AG08396 (cell line): ENCODE measurements at places on chromosomes 11 and 22.

GRCh38 chr11:123429913-123430720, at the start of gene GRAMD1B:
TSS of gene GRAMD1B (plus strand) at chr11:123430269. CDS start at chr11:123430793, 524 bp downstream.
- peak; percentile 75 for DNase-seq

GRCh38 chr22:44846726-44847275, 94.4 kb downstream of the ARHGAP8 start:
- no peak for DNase-seq

DNA sequence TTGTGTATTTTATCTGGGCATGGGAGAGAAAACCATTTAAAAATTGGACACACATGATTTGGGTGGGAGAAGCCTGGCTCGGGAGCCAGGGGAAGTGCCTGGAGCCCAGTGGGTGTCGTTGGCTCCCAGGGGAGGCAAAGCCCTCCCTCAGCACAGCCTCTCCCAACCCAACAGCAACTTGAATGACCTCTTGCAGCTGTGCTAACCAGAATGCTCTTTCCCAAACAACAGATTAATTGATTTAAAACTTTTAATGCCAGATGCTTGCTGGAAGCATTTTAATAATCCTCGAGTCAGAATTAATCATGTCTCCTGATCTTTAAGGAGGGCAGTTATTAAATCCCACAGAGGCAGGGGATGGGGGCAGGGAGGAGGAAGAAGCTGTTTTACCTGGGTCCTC, 401.6 kb downstream of the BUD13 start:
- no peak for DNase-seq

- no peak for DNase-seq
These were observed 380.6 kb downstream of the CADM1 start for GRCh38 chr11:115123641-115124040.

DNA sequence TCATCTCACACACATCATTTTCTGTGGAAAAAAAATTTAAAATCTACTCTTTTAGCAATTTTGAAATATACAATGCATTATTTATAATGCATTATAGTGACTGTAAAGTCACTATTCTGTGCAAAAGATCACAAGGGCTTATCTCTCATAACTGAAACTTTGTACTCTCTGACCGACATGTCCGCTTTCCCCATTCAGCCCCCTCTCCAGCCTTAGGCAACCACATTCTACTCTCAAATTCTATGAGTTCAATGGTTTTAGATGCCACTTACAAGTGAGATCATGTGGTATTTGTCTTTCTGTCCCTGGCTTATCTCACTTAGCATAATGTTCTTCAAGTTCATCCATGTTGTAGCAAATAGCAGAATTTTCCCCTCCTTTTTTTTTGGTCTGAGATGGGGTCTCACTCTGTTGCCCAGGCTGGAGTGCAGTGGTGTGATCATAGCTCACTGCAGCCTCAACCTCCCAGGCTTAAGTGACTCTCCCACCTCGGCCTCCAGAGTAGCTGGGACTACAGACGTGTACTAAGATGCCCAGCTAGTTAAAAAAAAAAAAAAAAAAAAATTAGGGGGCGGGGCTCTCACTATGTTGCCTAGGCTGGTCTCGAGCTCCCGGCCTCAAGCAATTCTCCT, 44.5 kb downstream of the SYN3 start:
- no peak for DNase-seq

GRCh38 chr22:24355574-24355973, 71.8 kb upstream of the ADORA2A start:
- no peak for DNase-seq

DNA sequence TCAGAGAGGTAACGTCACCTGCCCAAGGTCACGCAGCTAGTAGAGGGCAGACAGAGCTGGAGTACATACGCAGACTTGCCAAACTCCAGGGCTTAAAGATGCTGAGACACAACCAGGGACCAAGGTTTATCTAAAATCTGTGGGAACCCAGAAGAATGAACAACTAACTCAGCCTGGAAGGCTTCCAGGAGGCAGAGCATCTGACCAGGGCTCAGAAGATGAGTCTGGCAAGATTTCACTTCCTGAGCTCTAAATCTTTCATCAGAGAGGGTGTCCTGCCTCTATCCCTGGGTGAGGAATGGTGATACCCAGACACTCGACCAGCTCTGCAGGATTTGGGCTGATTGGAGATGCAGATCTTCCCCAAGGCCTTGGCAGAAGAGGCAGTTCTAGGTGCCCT, 9.1 kb downstream of the GAL3ST1 start:
- no peak for DNase-seq

DNA sequence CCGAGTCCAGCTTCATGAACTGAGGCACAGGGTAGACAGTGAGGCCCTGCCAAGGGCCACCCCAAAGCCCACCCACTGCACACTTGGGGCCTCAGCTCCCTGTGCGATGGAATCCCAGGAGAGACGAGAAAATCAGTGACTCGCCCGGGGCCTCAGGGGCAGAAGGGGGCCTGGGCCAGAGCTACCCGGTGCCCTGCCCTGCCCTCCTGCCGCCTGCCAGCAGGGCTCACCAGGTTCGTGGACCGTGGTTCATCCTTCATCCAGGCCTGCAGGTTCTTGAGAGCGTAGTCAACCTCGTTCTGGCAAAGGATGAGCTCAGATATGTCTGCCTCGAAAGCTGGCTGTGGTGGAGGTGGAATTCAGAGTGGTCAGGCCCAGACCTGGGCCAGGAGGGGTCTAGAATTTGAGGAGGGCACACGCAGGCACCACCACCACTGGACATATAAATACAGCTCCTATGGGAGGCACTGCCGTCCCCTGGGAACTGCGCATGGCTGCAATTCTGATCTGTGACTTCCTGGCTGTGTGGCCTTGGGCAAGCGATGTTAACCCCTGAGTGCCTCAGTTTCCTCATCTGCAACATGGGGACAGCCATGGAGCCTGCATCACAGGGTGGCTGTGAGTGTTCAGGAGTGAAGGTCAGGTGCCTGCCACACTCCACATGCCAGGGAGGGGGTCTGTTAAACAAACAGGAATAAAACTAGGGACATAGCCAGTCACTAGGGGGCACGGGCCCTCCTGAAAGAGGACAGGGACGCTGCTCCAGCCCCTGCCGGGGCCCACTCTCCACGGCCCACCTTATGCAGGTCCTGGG, 7.5 kb downstream of the ALDH3B2 start:
- DNase-seq = peak; percentile 13

- DNase-seq = no peak
These were observed 37.9 kb upstream of the TTC12 start for GRCh38 chr11:113276466-113276865.

DNA sequence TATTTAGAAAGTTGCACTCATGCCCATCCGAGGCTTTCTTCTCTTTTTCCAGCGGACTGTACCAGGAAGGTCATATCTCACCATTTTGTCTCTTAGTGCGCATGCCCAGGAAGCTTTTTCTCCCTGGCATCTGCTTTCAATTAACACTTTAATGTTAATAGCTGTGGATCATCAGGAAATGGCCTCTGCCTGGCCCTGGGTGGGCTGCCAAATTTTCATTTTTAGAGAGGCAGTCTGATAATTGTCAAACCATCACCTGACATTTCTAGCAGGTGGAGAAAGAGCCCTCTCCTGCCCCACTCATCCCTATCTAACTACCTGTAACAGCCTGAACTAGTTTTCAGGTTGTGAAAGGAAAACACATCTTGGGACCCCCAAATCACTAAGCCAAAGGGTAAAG, 257.4 kb upstream of the LRRC4C start:
- no peak for DNase-seq

DNA sequence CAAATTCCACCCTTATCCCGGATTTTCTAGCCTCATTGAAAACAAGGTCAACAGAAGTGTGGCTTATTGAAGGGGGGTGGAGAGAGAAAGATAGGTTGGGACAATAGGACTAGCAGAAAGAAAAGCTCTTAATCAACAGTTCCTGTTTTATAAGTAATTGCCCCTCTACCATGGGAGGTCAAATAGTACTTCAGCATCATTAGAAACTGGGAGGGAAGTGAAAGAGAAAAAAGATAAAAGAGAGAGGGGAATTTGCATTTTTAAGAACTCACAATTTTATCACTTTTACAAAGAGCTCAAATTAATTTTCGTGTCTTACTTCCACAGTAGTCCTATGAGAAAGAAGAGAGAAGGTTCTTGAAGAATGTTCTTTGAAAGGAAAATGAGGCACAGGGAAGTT, 89.2 kb downstream of the AMOTL1 start:
- no peak for DNase-seq

GRCh38 chr11:20213790-20214189, 53.5 kb upstream of the DBX1 start:
- no peak for DNase-seq

- DNase-seq = no peak
These were observed 122.9 kb upstream of the ARHGAP20 start for GRCh38 chr11:110835106-110835505.

GRCh38 chr11:26987731-26988130, 6.2 kb upstream of the FIBIN start:
- no peak for DNase-seq

DNA sequence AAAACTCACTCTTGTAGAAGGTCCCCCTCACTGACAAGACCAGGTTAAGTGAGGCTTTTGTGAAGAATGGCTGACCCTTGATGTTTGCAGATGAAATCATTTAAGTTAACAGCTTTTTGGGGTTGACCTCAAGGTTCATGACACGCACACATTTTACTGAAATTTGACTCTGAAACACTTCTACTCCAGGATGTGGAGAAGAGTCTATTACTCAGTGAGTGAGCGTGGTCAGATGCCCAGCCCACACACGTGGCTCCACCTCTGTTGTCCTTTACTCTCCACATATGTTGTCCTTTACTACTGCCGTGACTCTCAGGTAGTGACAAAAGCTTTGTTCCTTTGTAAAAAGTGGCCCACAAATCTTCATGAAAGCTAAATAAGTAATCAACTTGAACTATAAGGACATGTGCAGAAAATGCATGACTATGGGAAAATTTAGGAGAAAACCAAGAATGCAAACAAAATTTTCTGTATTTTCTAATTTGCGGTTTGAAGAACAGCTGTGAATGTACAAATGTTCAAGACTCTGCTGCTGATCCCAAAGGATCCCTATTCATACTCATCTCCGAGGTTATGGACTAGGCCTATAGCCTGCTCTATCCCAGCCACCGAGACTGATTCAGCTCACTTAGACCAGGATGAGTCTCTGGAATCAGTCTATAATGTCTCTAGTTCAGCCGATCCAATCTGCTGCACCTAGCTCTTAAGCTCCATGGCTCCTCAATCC, 22.4 kb downstream of the XRRA1 start:
- peak; percentile 14 for DNase-seq

DNA sequence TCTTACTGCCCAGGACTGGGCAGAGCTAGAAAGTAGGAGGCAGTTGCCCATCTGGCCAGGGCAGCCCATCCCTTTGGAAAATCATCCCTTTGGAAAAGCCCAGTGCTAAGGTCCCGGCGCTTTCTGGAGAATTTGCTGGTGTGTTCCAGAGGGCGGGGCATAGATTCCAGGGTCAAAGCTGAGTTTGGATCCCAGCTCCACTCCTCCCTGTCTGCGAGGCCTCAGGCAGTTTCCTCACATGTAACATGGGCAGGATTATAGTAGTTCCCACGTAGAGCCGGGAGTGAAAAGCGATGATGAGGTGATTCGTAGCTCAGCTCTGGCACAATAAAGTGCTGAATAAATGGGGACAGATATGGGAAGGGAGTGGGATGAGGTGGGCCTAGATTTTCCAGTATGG, 31.4 kb upstream of the LRRC10B start:
- DNase-seq = no peak

- DNase-seq = no peak
These were observed 43.3 kb upstream of the MMP7 start for GRCh38 chr11:102573851-102574250.

GRCh38 chr22:22952531-22953280, 65.1 kb downstream of the IGLL5 start:
- no peak for DNase-seq

GRCh38 chr11:97979741-97980140, 1041.0 kb upstream of the CNTN5 start:
- DNase-seq = no peak

DNA sequence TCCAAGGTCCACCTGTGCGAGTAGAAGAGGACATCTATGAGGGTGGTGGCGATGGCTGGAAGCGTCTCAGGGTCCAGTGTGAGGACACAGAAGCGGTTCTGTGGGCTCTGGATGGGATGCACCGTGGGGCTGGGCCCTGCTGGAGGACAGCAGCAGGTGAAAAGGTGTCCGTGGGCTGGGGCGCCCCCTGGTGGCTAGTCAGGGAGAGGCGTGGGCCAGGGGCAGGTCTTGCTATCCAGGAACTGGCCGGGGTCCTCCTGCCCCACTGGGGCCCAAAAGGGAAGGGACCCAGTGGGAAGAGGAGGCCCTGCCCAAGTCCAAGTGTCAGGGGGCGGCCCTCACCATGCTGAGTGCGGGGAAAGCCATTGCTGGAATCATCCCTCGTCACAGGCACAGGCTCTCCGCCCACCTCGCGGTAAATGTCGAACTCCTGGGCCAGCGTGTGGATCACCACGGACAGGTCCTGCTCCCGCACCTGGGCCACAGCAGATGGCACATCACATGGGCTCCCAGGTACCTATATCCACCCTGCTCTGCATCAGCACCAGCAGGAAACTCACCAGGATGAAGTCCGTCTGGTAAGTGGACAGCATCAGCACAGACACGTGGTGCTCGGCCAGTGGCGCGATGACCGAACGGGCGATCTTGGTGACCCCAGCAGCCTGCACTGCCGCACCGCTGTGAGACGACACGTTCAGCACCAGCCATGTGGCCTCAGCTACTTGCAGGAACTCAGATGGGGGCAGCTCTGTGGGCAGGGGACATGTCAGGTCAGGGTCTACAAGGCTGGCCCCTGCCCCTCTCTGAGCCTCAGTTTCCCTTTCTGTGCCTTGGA, 2.3 kb downstream of the CASTOR1 start:
- DNase-seq = peak; percentile 60

DNA sequence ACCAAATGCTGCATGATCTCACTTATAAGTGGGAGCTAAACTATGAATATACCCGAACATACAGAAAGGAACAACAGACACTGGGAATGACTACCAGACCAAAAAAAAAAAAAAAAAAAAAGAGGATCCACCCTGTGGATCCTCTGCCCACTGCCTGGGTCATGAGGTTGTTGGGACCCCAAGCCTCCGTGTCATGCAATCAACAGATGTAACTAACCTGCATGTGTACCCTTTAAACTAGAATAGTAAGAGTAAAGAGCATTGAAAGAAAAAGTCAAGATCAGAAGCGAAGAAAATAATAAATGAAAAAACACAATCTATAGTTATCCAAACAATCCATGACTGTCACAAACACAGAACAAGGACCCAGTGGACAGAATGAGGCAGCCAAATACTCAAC, 109.5 kb upstream of the TOP3B start:
- DNase-seq = no peak

GRCh38 chr22:22954656-22955055, 67.0 kb downstream of the IGLL5 start:
- no peak for DNase-seq

GRCh38 chr11:71120471-71120896, 131.9 kb downstream of the SHANK2 start:
- DNase-seq = no peak

DNA sequence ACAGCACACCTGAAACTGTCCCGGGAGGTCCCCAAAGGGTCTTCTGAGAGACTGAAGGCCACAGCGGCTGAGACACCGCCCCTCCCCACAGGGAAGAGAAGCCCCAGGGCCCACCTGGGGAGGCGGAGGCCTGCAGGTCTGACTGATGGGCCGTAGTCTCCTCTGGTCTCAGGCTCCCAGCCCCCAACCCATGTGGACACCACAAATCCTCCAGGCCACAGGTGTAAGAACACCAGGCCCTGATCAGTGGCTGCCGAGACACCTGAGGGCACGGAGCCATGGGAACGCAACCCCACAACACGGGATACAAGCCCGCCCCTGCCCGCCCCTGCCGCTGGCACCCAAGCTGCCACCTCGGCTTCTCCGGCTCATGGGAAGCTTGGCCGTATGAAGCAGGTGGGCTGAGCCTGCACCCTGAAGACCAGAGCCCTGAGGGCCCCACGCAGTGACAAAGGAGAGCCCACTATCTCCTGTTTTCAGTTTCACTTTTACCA, 46.3 kb downstream of the BRD1 start:
- DNase-seq = no peak

- DNase-seq = no peak
These were observed 55.0 kb upstream of the EMID1 start for GRCh38 chr22:29150701-29151100.
